Smooth muscle cell of the brain vasculature (primary cell): ENCODE measurements at places on chromosomes 11 and 22.

DNA sequence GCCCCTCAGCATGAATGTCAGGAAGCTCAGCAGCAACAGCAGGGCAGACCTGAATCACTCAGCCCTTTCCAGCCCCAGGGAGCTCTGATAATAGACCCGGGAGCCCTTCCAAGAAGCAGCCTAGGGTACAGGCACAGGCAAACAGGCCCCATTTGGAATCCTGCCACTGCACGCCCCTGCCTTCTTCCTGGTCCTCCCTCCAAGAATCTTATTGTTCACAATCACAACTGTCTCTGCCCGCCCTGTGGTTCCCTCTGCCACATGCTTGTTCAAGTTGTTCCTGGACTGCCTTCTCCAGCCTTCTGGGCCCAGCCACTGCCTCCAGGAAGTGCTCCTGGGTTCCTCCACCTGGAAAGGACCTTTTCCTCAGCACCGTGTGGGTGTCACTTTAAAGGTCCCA is 54.6 kb downstream of the LRRC32 start:
- no peak for DNase-seq

DNA sequence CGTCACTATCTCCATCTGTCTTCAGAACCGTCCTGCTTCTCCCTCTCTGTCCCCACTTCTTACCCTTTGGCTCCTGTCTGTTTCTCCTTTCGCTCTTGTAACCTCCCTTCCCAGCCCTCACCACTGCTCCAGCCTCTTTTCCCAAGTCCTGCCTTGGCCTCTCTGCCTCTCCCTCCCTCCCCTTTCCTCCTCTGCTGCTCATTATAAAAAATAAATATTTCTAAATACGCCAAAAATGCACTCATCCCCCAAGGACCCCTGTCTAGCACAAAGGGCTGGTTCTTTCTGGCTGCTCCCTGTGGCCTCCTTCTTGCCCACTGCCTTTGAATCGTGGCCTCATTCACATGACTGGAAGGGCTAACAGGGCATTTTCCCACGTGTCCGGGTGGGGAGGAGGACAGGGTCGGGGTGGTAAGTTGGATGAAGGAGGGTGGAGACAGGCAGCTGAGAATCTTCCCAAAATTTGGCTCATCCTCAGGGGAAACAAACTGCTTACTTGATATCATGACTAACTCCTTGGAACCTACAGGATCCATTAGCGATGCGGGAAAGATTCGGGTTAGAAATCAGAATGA is 26.4 kb upstream of the OAF start:
- no peak for DNase-seq

DNA sequence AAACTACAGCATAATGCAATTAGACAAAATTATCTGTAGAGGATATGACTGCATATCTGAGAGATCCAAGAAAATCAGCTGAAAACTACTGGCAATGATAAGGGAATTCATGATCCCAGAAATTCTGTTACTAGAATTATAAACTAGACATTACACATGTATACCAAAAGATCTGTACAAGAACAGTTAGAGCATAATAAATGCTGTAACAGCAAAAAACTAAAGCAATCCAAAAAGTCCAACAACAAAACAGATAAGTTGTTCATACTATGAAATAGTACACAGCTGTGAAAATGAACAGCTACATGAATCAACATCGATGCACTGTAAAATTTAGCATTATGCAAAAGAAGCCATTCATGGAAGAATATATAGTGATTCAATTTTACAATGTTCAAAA is 6.0 kb downstream of the ZNF214 start:
- DNase-seq, result no peak

GRCh38 chr22:36923131-36923788 is 9.8 kb downstream of the CSF2RB start:
- DNase-seq, result no peak

DNA sequence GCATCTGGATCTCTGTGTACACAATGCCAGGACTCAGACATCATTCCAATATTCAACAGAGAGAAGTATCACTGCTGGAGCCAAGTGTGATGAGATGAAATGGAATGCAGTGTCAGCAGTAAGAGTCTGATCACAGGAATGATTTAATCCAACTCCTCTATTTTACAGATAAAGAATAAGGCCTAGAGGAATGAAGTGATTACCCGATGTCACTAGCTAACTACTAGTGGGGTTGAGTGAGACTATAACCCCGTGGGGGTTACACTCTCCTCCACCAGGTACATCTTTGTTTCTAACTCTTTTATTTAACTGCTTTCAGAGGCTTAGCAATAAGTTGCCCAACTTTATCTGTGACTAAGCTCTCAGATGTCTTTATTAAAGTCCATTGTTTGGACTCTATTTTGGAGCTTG is 94.2 kb upstream of the FAT3 start:
- no peak for DNase-seq

GRCh38 chr11:19187833-19188258 is 13.9 kb downstream of the CSRP3 start:
- DNase-seq, result no peak

DNA sequence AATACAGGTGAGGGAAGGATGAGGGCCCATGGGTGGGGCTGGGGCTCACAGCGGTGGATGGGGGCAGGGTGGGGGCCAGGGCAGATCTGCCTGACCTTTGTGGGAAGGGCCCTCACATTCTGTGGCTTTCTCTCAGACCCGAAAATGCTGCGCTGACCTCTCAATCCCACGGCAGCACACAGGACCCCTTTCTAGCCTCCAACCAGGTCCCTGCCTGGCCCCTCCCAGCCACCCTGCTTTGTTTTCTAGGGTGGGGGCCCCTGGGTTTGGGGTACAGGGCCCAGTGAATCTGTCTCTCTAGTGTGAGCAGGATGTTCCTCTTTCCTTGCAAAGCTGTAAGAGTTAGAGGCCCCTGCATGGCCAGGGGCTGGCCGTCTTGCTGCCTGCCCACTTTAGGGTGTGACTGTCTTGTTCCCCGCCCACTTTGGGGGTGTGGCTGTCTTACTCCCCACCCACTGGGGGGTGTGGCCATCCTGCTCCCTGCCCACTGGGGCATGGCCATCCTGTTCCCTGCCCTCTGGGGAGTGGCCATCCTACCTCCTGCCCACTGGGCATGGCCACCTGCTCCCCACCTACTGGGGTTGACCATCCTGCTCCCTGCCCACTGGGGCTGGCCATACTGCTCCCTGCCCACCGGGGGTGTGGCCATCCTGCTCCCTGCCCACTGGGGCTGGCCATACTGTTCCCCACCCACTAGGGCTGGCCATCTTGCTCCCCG is 11.5 kb downstream of the PARVG start:
- DNase-seq, result no peak

GRCh38 chr22:44594951-44595350 is 96.9 kb upstream of the RTL6 start:
- no peak for DNase-seq

DNA sequence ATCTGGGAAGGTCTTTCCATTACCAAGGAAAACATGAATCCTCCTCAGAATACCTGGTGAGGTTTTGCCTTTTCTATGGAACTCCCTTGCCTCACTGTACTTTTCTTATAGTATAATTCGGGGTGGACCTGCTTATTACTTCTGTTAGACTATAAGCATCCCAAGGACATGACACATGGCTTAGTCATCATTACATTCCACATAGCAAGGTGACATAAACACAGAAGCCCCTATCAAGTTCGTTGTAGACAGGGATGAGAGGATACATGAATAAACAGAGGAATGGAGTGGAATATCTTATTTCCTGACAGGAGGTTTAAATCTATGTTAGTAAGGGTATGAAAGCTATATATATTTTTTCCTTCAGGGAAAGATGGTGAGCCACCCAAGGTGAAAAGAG is 532.2 kb upstream of the CCDC90B start:
- no peak for DNase-seq

DNA sequence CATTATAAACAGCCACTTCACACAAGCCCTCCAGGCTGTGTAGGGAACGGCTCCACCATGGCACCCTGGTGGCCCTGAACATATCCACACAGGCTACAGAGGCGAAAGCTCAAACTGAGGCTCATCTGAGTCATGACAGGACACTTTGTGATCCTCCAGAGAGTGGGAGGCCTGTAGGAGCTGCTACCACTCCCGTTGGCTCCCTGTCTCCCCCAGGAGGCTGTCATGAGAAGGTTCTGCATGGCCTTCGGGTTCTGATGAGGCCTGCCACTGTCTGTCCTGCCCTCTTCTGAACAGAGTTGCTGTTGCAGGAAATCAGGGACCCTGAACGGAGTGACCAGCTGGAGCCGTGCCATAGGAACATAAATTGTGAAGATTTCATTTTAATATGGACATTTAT is 23.8 kb upstream of the ALDH3B2 start:
- no peak for DNase-seq

- no peak for DNase-seq
Observed at GRCh38 chr11:134036492-134037045, 32.3 kb upstream of the JAM3 start.

DNA sequence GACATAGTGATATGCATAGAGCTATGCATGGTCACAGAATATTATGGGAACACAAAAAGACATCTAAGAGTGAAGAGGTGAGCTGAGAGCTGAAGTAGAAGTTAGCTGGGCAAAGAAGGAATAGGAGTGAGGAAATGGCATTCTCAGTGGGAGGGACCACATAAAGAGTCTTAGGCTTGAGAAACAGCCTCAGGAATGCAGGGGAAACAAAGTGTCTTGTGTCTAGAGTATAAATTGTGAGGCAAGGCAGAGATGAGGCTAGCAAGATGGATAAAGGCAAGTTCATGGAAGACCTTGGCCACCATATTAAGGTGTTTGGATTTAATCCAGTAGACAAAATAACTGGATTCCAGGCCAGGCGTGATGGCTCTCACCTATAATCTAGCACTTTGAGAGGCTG is 40.6 kb upstream of the CRTAM start:
- no peak for DNase-seq

GRCh38 chr11:102886999-102887398 is 12.2 kb upstream of the MMP12 start:
- DNase-seq, result peak; percentile 9

- DNase-seq, result no peak
Observed at GRCh38 chr22:21028277-21029251, 3.8 kb downstream of the SLC7A4 start.

GRCh38 chr11:89489930-89490329 is 1.2 kb downstream of the NOX4 start:
- no peak for DNase-seq

DNA sequence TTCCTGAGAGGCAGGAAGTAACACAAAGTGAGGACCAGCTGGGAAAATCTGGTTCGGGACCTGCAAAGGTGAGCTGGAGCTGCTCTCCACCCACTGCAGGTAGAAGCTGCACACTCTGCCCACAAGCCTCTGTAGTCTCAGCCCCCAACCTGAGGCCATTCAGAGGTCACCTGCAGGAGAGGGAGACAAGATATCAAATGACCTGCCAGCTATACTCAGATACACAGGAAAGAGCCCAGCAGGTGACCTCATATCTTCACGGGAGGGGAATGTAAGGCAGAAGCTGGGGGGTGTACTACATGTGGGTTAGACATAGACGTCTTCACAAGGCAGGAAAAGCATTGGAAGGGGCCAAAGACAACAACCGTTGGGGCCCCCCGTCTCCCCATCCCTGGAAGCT is 86.1 kb downstream of the APIP start:
- no peak for DNase-seq

GRCh38 chr11:33448461-33449130 is 191.4 kb downstream of the HIPK3 start:
- no peak for DNase-seq

- no peak for DNase-seq
Observed at GRCh38 chr11:58726737-58727414, 4.9 kb downstream of the GLYAT start.

DNA sequence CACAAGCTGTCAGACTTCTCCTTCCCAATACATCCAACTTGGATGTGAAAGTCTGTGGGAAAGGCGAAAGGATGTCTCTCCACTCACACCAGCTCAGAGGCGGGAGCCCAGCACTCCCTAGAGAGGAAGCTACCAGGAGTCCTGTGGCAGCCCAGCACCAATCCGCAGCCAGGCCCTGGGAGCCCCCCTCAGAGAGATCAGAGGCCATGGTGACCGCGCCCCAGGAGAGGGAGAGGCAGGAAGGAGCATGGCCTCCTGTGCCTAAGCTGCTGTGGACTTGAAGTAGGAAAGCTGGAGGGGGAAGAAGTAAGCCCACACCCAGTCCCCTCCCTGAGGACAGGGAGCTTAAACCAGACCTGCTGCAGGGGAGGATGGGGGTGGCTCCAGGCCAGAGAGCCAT is 24.4 kb upstream of the IGSF9B start:
- no peak for DNase-seq

DNA sequence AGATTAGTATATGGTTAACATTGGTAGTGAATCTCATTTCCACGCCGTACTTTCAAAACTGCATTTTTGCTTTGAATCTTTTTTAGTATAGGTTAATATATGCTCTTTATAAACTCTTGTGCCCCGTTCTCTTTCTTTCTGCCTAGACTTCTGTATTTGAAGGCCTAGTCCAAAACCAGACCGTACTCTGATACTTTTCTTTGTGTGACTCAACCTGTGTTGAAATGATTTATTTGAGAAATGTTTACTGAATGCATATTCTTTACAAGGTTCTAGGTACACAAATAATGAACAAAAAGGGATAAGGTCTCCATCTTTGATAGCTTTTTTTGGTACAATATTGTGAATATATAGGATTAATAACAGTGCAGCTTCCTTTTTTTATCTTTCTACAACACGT is 68.3 kb downstream of the HIPK3 start:
- no peak for DNase-seq

GRCh38 chr11:94583866-94584500 is 16.8 kb downstream of the PIWIL4 start:
- no peak for DNase-seq

DNA sequence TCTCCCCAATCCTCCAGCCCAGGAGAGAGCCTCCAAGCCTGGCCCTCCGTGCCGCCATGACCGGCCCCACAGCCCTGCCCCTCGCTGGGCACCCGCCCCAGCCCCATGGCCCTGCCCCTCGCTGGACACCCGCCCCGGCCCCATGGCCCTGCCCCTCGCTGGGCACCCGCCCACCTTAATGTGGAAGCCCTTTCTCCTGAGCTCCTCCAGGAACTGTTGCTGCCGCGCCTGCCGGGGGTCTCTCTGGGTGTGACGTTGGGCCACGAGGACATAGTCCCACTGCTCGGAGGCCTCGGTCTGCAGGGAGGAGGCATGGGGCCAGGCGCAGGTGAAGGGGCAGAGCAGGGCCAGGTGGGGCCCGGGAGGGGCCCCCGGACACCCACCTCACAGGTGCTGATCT is 8.2 kb downstream of the ANO9 start:
- no peak for DNase-seq

- DNase-seq, result no peak
Observed at GRCh38 chr11:45171550-45171949, 25.1 kb downstream of the PRDM11 start.
